ENCODE measurements at places on chromosomes 6 and 20. TPM values are rescaled to one million over a fixed set of nuclear protein-coding genes. Genes with fewer than 3 reads are reported as not detected.

Gene SOBP
- polyA plus RNA-seq = 10.4 TPM

Gene AAR2
- 14.1 TPM for polyA plus RNA-seq

Gene THBD
- polyA plus RNA-seq = 17.5 TPM

Gene ELMO2
- 20.7 TPM for polyA plus RNA-seq

Gene LAMP5
- polyA plus RNA-seq = 0.07 TPM

Gene HRH3
- polyA plus RNA-seq = not detected

GRCh38 chr6:14309516-14309915 is 191.9 kb downstream of the CD83 start:
- no peak for DNase-seq

- no peak for DNase-seq
Measured at GRCh38 chr6:128606611-128607010, 86.2 kb upstream of the PTPRK start.

GRCh38 chr6:119676961-119677360 is 327.4 kb upstream of the MAN1A1 start:
- DNase-seq = no peak

- DNase-seq = no peak
Measured at GRCh38 chr6:72975352-72975752, 249.9 kb downstream of the KHDC1L start.

GRCh38 chr20:58646703-58647102 is 4.4 kb upstream of the STX16 start:
- no peak for DNase-seq

- DNase-seq = no peak
Measured at GRCh38 chr20:61370841-61371303, 118.8 kb downstream of the CDH4 start.

DNA sequence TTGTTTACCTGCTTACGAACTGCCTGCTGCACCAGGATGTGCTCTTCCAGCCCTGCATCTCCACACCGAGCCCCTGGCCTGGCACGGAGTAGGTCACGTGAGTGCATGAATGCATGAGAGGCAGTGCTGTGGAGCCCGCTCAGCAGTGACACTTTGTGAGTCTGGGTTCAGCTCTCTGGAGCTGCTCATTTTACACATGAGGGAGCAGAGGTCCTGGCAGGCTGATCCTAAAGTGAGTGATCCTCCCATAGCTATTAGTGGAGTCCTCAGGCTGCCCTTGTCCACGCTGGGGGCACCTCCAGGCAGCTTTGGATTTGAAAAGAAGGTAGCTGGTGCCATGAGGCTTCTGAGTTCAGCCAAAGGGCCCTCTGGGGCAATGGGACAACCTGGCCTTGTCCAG is 64.2 kb downstream of the EDN3 start:
- DNase-seq = no peak

DNA sequence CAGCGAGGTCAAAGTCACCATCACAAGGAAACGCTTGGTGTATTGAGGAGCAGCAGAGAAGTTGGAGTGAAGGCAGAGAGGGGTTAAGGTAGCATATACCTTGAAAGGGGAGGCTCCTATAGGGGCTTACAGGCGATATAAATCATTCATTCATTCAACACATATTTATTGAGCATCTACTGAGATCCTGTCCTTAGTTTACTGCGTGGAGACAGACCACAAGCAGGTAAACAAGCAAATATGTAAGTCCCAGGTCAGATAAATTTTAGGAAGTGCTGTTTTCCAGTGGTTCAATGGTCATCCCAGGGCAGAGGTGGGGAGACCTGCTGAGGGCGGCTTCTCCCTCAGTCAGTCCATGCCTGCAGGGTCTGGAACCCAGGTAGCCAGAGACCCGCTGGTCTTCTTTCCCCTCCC is 761 bp upstream of the DNMT3B start:
- DNase-seq = no peak

DNA sequence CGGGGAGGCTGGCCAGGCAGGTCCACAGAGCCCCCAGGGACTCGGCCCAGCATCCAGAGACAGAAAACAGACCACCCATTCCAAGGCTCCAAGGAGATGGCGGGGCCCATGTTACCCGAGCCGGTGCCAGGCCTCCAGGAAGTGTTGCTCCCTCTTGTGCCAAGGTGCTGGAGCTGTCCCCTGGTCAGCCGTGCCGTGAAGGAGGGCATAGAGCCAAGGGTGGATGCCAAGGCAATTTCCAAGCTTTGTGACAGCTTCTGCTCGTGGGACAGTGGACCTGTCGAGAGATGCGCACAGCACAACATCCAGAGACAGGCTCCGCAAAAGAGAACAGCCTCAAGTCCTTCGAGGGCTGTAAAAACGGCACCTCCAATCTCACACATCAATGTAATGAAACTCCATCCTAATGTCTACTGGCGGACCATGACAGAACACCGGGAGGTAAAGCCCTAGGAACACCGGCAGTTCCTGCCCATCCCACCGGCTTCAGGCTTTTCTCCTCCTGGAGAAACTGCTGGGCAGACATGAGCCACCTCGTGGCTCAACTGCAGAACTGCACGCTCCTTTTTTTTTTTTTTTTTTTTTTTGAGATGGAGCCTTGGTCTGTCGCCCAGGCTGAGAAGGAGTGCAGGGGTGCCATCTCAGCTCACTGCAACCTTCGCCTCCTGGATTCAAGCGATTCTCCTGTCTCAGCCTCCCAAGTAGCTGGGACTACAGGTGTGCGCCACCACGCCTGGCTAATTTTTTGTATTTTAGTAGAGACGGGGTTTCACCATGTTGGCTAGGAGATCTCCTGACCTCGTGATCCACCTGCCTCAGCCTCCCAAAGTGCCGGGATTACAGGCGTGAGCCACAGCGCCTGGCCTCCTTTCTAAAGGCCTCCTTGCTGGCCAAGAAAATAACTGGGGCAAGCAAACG is 30.9 kb upstream of the AVP start:
- no peak for DNase-seq

DNA sequence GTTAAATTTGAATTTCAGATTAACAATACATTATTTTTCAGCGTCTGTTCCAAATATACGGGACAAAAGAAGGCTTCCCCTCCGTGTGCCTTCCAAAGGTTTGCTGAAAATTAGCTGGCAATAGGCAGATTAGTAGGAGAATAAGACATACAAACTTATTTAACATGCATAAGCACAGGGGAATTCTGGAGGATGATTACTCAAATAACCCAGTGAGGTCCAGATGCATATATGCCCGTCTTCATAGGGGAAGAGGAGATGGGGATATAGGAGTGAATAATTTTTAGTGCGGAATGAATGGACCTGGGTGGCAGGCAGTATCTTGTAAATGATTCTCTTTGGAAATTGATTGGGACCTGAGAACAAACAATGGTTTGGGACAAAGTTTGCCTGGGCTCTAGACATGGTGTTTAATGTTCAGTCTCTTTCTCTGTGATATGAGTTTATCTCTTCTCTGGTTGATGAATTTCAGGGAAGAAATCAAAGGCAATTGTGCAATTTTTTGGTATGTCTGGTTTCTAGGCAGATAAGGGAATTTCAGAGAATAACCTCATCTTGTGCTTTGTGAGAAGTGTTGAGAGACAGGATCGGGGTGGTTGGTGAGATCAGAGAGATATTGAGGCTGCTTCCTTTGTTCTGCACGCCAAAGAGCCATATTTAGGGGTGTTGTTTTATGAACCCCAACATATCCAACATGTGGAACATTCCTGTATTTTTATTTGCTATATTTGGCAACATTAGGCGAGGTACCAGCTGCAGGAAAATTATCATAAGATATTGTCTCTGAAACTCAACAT is 63.7 kb downstream of the MKKS start:
- DNase-seq = no peak

DNA sequence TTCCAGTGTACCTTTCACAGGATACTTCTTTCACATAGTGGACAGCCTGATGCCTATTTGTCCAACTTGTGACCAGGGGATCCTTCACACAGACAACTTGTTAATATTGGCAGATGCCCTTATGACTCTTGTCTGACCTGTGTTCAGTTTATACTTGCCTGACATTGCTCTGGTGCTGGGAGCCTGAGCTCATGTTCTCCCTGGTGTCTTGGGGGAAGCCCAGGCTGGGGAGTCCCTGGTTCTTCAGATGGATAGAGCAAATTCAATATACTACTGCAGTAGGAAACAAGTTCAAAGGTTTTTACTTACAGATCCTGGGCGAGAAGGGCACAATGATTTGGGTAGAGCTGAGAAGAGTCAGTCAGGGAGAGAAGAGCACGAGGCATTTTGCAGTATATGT is 76.1 kb downstream of the NKAIN2 start:
- DNase-seq = no peak

DNA sequence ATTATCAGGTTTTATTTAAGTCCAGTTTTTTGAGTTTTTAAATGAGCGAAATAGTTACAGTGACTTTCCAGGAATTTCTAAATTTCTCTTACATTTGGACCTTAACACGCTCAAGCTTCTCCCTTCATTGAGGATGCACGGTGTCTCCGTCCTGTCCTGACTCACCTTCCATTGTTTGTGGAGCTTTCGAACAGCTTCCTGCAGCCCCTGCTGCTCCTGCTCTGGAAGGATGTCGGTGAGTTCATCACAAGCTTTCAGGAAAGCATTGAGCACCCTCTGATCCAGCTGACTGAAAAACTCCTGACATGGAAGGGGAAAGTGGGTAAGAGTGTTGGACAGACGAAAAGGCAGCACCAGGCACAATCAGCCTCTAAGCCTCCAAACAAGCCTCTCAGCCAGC is 183.7 kb downstream of the SYNE1 start:
- DNase-seq = no peak

DNA sequence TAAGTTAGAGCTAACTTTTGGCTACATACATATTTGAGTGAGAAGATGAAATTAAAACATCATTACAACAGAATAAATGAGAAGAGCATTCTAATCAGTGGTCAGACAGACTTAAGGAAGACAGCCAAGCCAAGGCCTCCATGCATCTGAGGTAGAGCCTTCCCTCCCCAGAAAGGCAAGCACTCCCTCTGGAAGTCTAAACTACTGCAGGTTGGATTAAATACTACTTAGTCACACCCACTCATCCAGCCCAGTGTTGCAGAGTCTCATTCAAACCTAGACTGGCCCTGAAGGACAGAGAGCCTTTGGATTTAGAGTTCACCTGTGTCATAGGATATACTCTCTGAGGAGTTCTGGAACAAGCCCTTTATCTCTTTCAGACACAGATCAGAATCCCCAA is 29.2 kb downstream of the TMX4 start:
- no peak for DNase-seq
